ENCODE measurements at places on chromosomes 7 and 10.

GRCh38 chr10:29880856-29881255 lies 178.5 kb downstream of the JCAD start:
- DNase-seq: no peak

- no peak for DNase-seq
These were observed 86.8 kb downstream of the CPEB3 start for GRCh38 chr10:92203919-92204623.

DNA sequence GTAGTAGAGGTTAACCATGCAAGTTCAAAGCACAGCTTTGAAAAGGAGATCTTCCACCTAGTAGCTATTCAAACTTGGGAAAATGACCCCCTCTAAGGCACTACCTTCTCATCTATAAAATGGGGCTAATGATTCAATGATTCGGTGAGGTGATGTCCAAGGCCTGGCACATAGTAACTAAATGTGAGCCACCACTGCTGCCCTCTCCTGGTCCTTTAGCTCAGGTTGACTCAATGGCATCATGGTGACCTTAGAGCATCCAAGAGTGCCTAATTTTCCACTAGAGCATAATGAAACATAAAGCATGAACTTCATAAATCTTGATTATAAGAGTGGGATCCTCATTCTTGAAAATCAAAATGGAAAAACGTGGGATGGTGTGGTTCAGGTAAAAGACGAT lies 16.3 kb upstream of the PLCE1 start:
- no peak for DNase-seq

GRCh38 chr10:127922675-127923366 lies 15.9 kb downstream of the PTPRE start:
- peak; percentile 95 for DNase-seq

DNA sequence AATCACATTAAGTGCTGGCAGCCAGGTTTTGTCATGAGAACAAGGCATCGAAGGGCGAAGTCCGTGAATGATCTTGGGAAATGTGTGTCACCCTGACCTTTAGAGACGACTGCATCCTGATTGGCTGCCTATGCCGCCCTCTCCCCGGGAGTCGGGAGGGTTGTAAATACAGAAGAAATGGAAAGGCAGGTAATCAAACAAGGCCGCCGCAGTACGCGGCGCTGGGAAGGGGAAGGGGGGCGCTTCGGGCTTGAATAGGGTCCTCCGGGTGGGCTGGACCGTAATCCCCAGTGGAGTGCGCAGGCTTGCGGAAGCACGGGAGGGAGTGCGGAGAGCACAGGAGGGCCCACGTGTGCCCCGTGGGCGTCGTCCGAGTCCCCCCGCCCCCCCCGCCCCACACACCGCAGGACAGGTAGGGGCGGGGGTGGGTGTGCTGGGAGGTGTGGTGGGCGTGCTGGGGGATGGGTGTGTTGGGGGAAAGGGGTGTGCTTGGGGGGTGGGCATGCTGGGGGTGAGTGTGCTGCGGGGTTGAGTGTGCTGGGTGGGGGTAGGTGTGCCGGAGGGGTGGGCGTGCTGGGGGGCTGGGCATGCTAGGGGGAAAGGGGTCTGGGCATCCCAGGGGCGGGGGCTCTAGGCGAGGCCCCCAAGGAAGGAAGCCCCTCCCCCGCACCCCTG lies 169.4 kb downstream of the ARHGAP12 start:
- DNase-seq: peak; percentile 47

Measured in cardiac fibroblast (primary cell).